Activated CD4-positive, alpha-beta T cell treated with anti-CD3 and anti-CD28 coated beads for 24 hours (primary cell): ENCODE measurements at places on chromosomes 13 and 19.

DNA sequence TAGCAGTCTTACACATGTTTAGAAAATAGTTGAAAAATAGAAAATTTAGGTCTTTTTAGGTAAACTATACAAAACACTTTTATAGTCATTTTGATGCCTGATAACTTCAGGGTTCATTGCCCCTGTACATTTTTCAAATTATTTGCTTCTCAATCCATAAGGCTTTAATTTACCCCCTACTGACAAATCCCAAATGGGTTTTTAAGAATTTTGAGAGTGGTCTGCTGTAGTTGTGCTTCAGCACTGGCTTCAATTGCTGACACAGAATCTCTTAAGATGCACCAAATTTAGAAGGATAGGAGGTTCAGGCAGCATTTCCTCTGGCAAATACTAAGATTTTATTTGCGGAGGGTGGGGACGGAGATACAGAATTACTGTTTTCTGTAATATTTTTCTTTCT is 89.4 kb downstream of the PCCA start:
- no peak for DNase-seq

DNA sequence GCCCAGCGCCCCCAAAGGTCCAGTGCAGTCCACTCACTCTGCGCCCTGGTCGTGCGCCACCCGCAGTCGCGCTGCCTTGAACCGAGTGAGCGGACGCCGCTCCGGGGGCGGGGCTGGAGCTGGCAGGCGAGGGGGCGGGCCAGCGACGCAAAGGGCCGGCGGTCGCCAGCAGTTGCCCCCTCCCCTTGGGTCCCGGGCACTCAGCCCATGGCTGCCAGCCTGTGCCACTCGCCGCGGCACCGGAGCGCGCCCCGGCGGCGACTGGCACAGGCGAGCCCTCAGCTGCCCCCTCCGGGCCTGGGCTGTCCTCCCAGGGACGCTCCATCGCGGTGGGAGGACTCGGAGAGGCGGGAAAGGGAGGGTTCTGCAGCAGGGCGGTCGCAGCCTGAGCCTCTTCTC is at the start of gene S1PR5:
Gene S1PR5 (minus strand): TSS at position 87 of the 399 bp plus-strand sequence. CDS start 2,436 bp downstream, outside the sequence.
- no peak for DNase-seq

DNA sequence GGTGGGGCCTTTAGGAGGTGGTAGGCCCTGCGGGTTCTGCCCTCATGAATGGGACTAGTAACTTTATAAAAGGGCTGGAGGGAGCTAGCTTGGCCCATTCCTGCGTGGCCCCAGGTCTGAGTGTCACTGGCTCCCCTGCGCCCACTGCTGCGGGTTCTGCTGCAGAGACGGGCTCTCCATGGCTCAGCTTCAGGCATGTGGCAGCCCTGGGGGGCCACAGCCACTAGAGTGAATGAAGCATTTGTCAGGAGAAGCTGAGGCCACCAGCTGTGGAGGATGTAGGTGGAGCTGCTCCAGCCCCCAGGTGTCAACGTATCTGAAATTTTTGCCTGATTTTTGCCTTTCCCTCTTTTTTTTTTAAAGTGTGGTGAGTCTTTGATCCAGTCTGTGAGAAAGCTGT is 119.1 kb downstream of the SOX1 start:
- no peak for DNase-seq

- DNase-seq: no peak
Observed at GRCh38 chr13:107884564-107884963, 330.8 kb downstream of the LIG4 start.

- DNase-seq: no peak
Observed at GRCh38 chr13:20369886-20370361, 137.8 kb upstream of the GJB6 start.

DNA sequence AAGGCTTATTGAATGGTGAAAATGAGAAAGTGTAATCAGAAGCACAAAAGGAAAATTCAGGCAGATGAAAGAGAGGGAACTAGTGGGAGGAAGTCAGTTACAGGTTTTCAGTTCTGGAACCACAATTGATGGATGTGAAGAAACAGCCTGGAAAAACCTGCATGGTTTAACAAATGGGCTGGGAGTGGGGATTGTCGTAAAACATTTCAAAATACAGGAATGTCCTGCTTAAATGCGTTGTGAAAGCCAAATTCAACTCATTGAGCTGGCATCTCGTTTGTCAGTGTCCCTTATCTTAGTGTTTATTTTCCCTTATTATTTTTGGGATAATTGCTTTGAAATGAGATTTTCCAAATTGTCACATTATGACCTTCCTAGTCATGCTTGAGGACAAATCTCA is 106.5 kb upstream of the RFC3 start:
- DNase-seq: no peak

- peak; percentile 37 for DNase-seq
Observed at GRCh38 chr19:4229179-4229931, at the start of gene EBI3. EBI3 (plus strand) TSS chr19:4229523; CDS start chr19:4229551, 28 bp downstream.

- no peak for DNase-seq
Observed at GRCh38 chr13:45903051-45903813, 51.7 kb upstream of the SIAH3 start.

DNA sequence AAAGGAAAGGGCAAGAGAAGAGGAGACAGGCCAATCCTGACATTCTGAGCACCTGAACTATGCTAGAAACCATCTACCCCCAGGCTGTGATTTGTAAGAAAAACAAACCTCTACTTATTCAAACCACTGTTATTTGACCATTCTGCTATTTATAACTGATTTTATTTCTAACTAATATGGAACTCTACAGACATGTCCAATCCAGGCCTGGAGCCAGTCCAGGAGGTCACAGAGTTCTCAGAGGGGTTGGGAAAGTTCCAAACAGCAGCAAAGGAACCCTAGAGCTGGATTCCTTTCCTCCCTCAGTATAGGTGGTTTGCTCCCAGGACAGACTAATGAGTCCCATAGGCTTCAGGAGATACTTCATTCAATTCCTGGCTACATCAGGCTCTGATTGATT is 24.2 kb downstream of the SIAH3 start:
- no peak for DNase-seq

GRCh38 chr13:42892760-42893159 is 99.3 kb downstream of the EPSTI1 start:
- DNase-seq: no peak

- no peak for DNase-seq
Observed at GRCh38 chr19:52896431-52897137, 851 bp downstream of the ZNF320 start.

DNA sequence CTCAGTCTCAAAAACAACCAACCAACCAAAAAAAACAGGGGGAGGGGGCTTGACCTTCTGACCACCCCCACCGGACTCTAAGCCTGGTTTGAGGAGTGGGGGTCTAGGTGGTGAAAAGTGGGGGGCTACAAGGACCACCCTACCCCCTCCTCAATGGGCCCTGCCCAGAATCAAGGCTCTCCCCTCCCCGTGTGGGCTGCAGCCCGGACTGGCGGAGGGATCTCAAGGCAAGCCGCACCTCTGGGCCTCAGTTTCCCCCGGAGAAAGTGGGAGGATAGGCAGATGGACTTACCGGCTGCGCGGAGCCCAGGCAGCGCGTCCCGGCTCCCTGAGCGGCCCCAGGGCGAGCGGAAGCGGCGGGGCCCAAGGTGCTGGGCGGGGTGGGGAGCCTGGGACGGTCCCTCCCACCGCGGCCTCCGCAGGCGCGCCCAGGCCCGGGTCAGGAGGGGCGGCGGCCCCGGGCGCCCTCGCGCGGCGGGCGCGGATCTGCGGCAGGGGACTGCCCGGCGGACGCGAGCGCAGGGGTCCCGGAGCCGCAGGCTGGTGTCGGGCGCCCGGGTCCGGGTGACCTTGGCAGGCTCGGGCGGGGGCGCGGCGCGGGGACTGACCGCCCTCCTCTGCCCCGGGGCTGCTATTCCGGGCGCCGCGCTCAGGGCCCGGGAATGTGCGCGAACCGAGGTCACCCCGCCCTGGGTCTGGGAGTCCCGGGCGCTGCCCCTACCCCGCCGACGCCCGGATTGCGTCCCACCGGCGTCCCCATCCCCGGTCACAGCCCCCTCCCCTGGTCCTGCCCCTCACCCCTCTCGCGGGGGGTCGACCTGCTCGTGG is at the start of gene ADAMTSL5:
Gene ADAMTSL5 (minus strand): TSS at position 349 of the 828 bp plus-strand sequence. CDS start 2,076 bp downstream, outside the sequence.
- peak; percentile 65 for DNase-seq

DNA sequence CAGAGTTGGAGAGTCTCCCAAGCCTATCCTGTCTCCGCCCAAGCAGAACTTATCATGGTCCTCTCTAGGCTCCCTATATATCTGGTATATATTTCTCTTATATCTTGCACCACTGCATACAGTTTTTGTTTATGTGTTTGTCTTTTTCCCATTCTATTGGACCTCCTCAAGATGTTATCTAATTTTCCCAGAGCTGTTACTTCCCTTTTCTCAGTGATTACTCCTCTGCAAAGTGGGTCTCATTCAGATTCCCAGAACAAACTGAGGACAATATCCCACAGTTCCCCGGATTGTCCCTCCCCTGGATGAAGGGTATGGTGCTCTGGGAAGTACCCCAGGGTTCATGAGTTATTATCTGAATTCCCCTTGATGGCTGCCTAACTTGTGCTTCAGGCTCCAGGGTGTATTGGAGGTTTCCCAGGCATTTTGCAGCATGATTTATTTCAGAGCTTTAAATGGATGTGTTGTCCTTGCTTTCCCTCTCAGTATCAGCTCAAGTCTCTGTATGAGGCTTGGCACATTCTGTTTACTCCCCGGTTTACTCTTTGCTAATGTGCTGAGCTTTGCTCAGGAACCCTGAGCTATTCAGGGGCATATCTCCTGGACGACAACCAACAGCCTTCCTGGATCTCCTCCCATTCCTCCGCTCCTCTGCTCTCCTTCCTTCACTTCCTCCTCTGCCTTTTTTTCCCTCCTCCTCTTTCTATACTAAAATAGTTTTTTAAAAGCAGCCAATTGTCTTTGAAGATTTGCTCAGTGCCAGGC is 329.3 kb downstream of the SPRY2 start:
- no peak for DNase-seq

GRCh38 chr13:61954092-61954491 is 538.4 kb upstream of the PCDH20 start:
- DNase-seq: no peak

DNA sequence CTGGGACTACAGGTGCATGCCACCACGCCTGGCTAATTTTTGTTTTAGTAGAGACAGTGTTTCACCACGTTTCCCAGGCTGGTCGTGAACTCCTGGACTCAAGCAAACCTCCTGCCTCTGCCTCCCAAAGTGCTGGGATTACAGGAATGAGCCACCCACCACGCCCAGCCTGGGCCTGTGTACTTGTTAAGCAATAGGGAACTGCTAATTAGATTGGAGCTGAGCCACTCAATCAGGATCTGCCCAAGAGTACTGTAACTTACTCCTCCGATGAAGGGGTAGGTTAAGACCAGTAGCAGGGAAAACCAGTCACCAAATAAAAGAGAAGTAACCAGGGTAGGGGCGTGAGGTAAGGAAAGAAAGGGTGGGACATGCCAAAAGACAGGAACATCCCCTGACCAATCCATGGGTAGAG is 2.3 kb downstream of the DDX39A start:
- DNase-seq: no peak

DNA sequence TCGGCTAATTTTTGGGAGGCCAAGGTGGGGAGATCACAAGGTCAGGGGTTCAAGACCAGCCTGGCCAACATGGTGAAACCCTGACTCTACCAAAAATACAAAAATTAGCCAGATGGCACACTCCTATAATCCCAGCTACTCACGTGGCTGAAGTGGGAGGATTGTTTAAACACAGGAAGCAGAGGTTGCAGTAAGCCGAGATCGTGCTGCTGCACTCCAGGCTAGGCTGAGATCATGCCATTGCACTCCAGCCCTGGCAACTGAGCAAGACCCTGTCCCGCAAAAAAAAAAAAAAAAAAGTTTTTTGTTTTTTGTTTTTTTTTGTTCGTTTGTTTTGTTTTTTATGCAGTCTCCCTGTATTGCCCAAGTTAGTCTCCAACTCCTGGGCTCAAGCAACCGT is 21.2 kb downstream of the MAST1 start:
- no peak for DNase-seq

DNA sequence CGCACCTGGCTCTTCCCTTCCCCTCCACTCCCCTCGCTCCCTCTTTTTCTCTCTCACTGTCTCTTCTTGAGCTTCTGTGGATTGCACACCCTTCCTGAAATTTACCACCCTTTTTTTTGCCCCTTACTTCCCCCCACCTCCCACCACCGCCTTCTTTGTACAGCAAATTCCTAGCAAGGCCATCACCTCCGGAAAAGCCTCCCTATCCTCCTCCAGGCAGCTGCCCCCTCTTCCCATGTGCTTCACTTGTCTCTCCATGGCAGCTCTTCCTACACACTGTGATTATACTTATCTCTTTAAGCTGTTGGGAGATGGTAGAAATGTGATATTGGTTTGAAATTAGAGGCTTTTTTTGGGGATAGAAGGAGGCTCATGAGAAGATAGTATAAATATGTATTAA is 28.3 kb upstream of the KCTD4 start:
- no peak for DNase-seq
